ENCODE measurements at places on chromosomes 16 and 17. TPM values are rescaled to one million over a fixed set of nuclear protein-coding genes. Genes with fewer than 3 reads are reported as not detected.

Gene SLC13A2
- not detected for total RNA-seq

Gene B4GALNT2
- not detected for total RNA-seq

Gene CORO6
- 1.8 TPM for total RNA-seq

Gene TP53TG3F
- total RNA-seq = not detected

Gene PRR29
- total RNA-seq = 0.30 TPM

Gene TK2
- 17.5 TPM for total RNA-seq

Gene C1QTNF1
- 18.9 TPM for total RNA-seq

Gene GAST
- total RNA-seq = not detected

Gene MT4
- total RNA-seq = not detected

Gene CNTD1
- total RNA-seq = not detected

Gene HOXB7
- 11.9 TPM for total RNA-seq

Gene ZNF423
- total RNA-seq = 0.34 TPM

Gene TEKT1
- not detected for total RNA-seq

Gene C17orf107
- total RNA-seq = 2.5 TPM

Gene NACA2
- total RNA-seq = not detected

Gene EFCAB3
- total RNA-seq = not detected

Gene RNU2-1
- total RNA-seq = not detected

Gene SLC47A1
- total RNA-seq = 0.15 TPM

Gene RASD1
- total RNA-seq = 0.84 TPM

Gene DRC7
- not detected for total RNA-seq

Gene TSPAN10
- total RNA-seq = 0.59 TPM

Gene RHBDL1
- total RNA-seq = 0.50 TPM

Gene TBX2
- 88.9 TPM for total RNA-seq

Gene SEPTIN12
- total RNA-seq = not detected

Gene PLEKHM1
- 14.0 TPM for total RNA-seq

Gene C17orf50
- not detected for total RNA-seq

Gene CSH2
- total RNA-seq = not detected

Gene OR1F1
- total RNA-seq = not detected

Gene KRT9
- total RNA-seq = not detected

Gene OTOP3
- not detected for total RNA-seq

Gene KRTAP3-3
- total RNA-seq = not detected

Gene SPATA22
- not detected for total RNA-seq

Gene ALDH3A1
- not detected for total RNA-seq

Gene RBFOX1
- not detected for total RNA-seq

Gene LRRC37A
- 0.67 TPM for total RNA-seq

Gene TNK1
- not detected for total RNA-seq

Gene CCL2
- total RNA-seq = 4.2 TPM

Gene HYDIN
- 0.34 TPM for total RNA-seq

Gene HCRT
- total RNA-seq = not detected

Gene FASN
- 625 TPM for total RNA-seq

Gene NOG
- total RNA-seq = 0.30 TPM

Gene FGF11
- total RNA-seq = 0.30 TPM

Gene TNFRSF17
- not detected for total RNA-seq

Gene CDRT15L2
- total RNA-seq = not detected

Gene CD68
- total RNA-seq = 27.7 TPM

Gene CCL4
- total RNA-seq = not detected

Gene TOX3
- total RNA-seq = not detected

Gene IRX6
- not detected for total RNA-seq

Gene GCGR
- total RNA-seq = not detected

Gene RFNG
- total RNA-seq = 42.0 TPM

Gene KRT39
- not detected for total RNA-seq

Gene CA7
- not detected for total RNA-seq

Gene CX3CL1
- total RNA-seq = not detected

Gene ENPP7
- not detected for total RNA-seq

Gene HEATR9
- not detected for total RNA-seq

Gene FBXO39
- total RNA-seq = 0.34 TPM

Gene ABCA10
- total RNA-seq = under 0.01 TPM

Gene ZNF469
- total RNA-seq = 2.8 TPM

Gene OMG
- not detected for total RNA-seq

Gene KCNG4
- not detected for total RNA-seq
